NCI-H1930 (cell line): ENCODE measurements at places on chromosomes 7 and 10.

- DNase-seq, result no peak
These were observed 43.5 kb upstream of the NKX6-2 start for GRCh38 chr10:132829403-132829802.

- DNase-seq, result no peak
These were observed 112.4 kb downstream of the ELMO1 start for GRCh38 chr7:37336259-37336658.

- DNase-seq, result no peak
These were observed 151.8 kb downstream of the TCERG1L start for GRCh38 chr10:131159771-131160170.

DNA sequence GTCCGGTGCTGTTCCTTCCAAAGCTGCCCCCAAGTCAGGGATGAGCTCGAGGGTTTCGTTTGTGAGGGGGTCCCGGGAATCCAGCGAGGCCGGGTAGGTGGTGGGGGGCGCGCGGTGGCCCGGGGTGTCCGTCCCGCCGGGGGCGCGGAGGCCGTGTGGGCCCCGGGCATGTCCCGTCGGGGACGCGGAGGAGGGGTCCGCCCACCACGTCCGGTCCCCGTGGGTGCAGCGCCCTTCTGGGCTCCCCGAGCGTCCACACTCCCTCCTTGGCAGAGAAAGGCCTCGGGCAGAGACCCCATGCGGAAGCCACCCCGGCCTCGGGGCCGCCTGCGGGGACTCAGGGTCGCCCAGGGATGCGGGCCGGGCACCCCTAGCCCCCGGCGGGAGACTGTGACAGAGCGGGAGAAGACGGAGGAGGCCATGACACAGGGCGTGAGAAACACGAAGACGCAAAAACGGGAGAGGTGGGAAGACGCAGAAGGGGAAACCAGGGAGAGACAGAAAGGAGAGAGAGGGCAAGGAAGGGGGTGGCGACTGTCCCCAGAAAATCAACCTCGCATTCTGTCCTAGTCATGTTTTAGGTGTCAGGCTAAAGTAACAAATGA lies 640 bp upstream of the ZNF425 start:
- DNase-seq, result peak; percentile 51

DNA sequence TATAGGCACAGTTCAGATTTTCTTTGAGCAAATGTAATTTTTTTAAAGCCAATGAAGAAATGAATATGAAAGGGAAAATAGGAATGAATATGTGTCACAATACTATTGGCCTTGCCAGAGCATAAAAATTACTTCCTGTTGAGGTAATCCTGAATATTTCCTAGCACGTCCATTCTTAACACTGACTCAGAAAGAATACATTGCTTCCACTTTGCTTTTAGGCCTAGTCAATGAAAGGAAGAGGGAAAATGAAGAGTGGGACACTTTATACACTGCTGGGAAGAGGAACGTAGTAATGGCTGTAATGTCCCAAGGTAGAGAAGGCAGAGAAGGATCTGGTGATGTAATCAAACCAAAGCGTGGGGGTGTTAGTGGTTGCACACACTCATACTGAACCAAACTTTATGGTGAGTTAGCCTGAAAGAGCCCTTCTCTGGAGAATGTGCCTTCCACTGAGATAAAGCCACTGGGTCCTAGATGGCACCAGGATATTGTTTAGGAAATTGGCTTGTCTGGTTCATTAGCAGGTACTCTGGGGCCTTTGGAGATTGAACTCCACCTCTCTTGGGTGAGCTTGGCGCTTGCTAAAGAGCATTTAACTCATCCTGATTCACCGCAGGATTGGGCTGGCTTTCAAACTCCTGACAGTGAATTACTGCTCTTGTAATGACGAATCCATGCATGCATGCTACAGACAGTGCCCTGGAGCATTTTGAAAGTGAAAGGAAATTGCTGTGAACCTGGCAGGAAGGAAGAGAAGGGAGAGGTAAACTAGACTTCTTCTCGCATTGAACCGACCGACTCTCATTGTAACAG lies 254.9 kb downstream of the KIAA1217 start:
- DNase-seq, result no peak

GRCh38 chr7:158919686-158920085 lies 63.3 kb downstream of the DYNC2I1 start:
- no peak for DNase-seq

GRCh38 chr10:132787495-132788179 lies 1.7 kb upstream of the NKX6-2 start:
- DNase-seq, result no peak

DNA sequence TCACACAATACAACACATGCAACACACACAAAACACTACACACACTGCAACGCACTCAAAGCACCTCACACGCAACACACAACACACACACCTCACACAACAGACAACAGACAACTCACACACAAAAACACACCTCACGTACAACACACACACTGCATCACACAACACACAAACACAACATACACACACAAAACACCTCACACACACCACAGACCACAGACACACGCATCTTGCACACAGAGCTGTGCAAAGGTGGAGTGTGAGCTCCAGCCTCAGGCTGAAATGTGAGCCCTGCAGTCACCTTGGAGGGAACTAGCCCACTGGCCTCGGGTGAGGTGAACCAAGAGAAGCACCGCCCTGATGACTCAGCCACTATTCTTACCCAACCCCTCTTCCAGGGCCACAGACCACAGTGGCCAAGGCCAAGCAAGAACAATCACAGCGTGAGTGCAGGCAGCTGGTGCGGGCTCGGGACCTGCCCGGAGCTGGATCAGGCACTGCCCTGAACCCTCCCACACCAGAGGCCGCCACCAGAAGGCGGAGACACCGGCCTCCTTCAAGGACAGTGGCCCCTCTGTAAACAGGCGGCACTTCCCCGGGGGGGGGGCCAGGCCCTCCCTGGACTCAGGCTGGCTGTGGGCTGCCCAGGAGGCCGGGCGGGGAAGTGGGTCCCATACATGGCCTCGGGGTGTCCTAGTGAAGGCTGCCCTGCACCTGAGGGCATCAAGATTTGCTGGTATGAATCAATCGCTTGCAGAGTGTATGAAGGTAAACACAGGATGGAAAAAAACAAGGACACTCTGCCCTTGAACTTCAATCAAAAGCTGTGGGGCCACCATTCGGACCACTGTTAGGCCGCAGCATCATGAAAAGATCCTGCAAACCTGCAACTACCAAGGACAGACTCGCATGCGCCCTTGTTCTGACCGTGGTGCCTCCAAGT lies 106.7 kb downstream of the TNS3 start:
- DNase-seq, result no peak

DNA sequence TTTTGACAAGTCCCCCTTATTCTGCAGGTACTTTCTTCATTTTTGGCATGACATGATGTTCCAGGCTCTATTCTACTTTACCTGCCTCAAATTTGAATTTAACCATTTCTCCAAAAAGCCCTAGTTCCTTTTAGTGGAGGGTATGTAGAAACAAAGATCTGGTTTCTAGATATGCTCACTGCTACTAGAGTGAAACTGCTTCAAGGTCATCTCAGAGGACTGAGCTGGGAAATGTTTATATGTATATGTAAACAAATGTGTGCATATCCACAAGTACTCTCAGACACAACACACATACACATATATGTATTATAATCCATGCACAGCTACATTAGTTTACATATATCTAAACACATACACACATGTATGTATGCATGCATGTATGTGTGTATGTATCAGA lies 69.1 kb downstream of the ICA1 start:
- no peak for DNase-seq

DNA sequence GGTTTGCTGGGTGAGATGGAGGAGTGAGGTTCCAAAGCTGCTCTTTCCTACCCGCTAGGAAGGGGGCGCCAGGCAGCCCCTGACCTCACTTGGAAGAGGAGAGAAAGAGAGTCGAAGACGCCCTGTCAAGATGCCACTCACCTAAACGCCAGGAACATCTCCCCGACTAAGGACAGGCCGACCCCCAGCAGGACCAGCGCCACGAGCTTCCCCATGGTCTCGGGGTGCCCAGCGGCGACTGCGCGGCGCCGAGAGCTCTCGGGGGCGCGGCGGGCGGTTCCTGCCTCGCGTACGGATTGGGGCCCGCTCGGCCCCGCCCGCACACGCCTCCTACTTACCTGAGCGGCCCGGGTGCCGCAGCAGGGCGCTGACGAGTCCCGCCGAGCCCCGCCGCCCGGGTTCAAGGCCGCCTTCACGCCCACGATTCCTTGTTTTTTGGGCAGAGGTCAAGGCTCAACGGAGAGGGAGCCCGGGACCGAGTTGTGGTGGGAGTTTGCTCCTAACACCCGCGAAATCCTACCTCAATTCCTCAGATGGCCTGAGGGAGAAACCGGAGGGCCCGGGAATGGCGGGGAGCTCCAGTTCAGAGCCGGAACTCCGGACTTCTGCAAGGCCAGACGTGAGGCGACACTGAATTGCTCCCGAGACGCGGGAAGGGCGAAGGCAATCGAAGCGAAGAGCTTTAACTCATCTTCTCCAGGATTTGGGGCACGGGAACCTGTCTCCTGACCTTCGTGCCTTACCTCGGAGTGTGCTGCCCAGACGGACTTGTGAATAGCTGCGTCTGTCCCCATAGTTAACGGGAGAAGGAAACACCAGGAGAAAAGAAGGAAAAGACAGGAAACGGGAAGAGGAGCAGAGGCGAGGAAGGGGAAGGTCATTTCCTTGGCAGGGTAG lies at the start of gene PON3:
Gene PON3, minus strand, starts transcription at position 240 of the 897 bp plus-strand sequence. Its CDS starts 25 bp downstream, at position 215.
- DNase-seq, result peak; percentile 54

DNA sequence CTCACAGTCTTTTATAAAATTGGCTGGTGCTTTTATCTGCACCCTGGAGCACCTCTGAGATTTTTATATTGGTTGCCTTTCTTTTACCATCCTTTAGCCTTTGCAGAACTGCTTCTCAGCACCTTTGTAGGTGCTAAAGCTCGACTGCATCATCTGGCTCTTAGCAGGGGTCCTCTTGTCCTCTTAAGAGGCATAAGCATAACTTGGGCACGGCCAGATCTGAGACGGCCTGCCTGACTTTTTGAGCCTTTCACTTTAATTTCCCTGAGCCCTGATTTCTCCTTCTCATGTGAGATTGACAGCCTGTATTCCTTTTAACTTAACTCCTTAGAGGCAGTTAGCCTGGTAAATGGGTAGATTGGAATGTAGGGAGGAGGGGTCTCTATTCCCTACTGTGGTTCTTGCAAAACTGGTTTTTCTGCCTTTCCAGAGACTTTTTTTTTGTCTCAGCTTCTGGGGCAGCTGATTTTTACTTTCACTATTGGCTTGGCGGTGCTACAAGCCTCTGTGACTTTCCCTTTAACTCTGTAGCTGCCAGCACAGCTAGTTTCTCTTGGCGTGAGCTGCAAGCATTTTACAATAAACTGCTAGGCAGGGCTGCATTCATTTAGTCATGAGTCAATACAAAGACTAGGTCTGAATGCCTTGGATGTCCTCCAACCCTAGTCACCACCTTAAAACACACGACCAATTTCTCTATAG lies 24.0 kb downstream of the ZPBP start:
- DNase-seq, result no peak

GRCh38 chr10:60414877-60415585 lies 25.4 kb upstream of the ANK3 start:
- DNase-seq, result no peak

DNA sequence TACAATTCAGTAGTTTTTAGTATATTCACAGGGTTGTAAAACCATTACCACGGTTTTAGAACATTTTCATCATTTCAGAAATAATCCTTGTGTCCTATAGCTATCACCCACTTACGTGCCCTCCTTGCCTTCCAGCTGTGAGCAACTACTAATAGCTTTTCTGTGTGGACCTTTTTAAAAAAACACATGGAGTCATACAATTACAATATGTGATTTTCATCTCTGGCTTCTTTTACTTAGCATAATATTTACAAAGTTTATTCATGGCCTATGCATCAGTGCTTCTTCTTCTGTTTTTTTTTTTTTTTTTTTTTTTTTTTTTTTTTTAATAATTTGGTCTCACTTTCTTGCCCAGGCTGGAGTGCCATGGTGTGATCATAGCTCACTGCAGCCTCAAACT lies 76.1 kb downstream of the CDK14 start:
- no peak for DNase-seq
